ENCODE measurements at places on chromosomes 5 and 9. TPM values are rescaled to one million over a fixed set of nuclear protein-coding genes. Genes with fewer than 3 reads are reported as not detected.

- no peak for DNase-seq
These were observed 34.1 kb upstream of the PCA3 start for GRCh38 chr9:76729980-76730737.

- DNase-seq, result peak; percentile 67
These were observed 136.9 kb downstream of the UGCG start for GRCh38 chr9:112033237-112034215.

DNA sequence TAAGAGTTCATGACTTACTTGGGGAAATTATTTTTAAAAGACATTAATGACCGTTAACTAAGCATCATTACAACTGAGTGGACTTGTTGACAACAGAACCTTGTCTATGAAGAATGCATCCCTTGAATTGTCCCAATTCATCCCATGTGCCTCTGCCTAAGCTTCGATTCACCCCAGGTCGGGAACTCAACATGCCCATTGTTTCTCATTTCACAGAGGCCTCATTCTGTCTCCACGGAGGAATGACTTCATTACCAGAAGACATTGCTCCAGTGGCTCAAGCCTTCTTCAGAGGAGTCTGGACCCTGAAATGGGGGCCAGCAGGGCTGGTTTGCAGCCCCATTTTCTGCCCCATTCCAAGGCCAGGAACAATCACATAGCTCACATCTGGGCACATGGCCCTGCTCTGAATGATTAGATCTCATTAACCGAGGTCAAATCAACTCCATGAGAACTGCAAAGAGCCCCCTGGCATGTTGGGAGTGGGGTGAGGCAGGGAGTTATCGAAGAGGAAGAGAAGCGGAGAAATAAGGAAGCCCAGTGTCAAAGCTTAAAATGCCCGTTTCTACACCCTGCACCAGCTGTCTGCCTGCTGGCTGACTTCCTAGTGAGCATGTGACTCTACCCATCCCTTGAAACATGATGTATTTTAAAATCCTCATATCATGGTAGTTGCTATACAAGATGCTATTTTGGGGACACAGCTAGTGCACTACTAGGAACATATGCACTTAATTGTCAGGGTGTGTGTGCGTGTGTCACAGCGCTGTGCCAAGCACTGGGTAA lies 137.3 kb downstream of the LHFPL2 start:
- no peak for DNase-seq

DNA sequence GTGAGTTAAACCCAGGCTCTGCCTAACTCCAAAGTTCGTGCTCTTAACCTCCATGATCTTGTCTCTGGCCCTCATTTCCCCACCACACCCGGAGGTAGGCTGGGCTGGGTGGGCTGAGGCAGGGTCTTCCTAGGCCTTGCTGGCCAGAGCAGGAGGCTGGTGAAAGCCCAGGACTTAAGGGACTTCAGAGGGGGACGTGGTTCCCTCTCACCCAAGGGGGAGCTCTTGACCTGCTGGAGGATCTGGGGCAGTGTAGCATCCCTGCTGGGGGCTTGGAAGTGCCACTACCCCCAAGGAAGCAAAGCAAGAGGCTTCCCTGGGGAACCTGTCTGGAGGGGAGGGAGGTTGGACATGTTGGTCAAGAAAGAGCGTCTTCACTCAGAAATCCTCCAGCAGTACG lies 14.7 kb downstream of the PITX1 start:
- peak; percentile 18 for DNase-seq

DNA sequence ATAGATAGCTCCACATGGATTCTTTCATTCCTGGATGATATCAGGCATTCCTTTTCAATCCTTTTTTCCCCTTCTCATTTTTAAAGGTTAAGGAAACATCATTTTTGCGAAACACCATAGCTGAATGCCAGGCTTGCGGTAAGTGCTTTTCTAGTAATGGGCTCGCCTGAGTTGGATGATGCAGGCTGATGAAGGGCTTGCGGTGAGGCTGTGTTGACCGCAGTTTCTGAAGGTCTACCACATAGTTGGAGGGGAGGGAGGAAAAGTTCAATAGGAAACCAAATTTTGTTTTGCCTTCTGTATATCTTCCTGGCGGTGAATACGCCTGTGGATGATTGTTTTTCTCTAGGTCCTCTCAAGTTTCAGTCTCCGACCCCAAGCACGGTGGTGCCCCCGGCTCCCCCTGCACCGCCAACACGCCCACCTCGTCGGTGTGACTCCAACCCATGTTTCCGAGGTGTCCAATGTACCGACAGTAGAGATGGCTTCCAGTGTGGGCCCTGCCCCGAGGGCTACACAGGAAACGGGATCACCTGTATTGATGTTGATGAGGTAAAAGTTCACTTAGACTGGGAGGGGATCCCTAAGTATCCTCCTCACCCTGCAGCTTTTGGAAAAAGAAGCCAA lies 24.3 kb downstream of the THBS4 start:
- DNase-seq, result no peak

DNA sequence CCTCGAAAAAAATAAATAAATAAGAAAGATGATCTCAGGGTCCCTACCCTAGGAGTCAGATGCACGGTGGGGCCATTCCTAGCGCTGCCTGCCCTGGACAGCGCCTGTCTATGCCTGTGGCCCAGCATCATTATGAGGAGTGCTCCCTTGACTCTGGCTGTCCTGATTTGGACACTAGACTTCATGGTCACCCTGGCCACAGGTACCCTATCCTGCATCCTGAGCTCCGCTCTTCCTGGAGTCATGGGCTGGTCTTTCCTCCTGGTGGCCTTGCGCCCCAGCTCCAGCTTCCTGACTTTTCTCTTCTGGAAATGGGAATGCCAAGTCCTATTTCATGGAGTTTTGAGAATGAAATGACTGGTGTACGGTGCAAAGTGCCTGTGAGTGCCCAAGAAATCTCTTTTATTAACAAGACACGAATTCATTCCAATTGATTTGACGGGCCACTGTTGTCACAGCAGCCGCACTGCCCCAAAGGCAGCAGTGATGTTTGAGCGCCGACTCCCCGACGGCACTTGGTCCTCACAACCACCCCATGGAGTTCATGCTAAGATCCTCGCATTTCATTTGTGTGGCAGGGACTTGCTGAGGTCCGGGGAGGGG lies 564 bp upstream of the AIF1L start:
- no peak for DNase-seq

- DNase-seq, result no peak
These were observed 80.8 kb downstream of the ARRDC3 start for GRCh38 chr5:91302305-91302704.

DNA sequence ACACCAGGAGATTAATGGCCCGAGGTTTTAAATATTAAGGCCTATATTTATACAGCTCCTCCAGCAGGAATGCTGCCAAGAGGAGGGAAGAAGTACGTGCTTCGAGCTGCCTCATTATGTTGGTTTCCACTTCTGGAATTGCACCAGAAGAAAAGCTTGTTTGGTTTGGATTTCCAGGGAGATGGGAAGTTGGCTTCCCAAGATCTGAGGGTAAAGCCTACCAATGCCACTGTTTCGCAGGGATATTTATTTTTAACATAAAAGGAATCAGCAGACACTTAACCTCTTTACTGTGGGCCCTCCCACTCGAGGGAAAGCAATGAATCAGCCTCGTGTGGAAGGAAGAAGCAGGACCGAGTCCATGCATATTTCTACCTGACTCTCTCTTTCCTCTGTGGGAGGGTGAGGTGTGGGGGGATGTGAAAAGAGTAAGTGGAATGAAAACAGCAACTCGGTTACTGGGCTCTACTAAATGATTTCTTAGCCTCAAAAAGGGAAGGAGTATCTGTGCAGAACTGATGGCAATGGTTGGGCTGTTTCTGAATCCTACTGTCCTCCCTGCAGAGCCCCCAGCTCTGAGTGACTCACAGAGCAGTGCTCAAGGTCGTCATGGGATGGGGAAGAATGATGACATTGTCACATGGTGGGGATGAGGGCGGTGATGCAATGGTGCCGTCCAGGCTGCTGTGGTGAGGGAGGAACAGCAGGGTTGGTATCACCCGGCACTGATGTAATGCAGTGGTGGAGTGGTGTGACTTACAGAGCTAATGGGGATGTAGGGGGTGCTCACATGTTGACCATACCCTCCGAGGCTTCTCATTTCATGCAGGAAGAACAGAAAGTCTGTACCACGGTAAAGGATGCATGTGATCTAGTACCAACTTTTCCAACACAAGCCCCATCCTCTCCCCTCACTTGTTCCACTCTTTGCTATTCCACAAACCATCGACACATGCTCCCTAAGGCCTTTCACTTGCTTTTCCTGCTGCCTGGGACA lies 215.0 kb upstream of the PANK3 start:
- no peak for DNase-seq

DNA sequence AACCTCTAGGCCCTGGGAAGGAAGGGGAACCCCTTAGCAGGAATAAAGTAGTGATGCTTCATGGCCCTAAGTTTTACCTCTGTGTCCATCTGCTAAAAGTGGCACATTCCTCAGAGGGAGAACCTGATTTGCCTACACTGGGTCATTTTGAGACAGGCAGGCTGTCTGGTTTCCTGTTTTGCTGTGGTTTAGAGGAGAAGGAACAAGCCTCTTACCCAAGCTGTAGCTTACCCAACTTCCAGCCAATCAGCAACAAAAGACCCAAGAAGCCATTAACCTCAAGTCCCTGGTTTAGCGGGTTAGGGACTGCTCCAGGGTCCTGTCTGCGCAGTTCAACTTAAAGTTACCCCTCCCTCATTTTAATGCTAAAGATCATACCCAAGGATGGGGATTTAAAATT lies 411.0 kb downstream of the MAT2B start:
- no peak for DNase-seq

The ELP1 gene
- total RNA-seq, result 13.8 TPM

DNA sequence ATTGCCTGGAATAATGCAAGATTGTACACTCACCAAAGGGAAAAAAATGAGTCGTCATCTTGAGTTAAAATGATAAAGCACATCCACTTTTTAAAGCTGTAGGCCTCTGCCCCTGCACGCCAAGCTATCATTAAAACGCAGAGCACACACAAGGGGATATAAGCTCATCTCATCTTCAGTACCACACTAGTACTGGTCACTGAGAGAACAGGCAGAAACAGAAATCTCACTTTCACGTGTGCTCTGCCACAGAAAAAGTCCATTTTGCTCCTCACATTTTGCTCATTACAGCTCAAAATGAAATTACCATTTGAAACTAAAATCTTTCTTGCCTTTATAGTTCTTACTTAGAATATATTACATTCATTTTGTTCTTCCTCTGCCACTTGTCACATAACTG lies 99.2 kb upstream of the SLC30A5 start:
- DNase-seq, result no peak

The ATP10B gene
- 0.51 TPM for total RNA-seq

- DNase-seq, result peak; percentile 60
These were observed 37.3 kb downstream of the STK10 start for GRCh38 chr5:172150514-172151425.

DNA sequence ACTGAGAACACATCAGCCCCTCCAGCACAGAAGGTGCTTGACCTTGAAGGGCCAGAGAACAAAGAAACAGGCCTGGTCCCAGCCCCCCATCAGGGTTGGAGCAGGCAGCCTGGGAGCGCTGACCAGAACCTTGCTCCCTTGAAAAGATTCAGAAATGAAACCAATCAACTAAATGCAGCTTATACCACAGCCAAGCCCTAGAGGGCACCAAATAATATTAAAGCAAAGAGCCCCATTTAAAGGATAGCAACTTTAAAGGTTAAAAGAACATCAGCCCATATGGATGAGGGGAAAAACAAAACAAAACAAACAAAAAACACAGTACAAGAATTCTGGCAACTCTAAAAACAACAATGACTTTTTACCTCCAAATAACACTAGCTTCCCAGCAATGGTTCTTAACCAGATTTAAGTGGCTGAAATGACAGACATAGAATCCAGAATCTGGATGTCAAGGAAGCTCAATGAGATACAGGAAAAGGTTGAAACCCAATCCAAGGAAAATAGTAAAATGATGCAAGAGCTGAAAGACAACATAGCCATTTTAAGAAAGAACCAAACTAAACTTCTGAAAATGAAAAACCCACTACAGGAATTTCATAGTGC lies 471.9 kb downstream of the MTRR start:
- no peak for DNase-seq

The BARHL1 gene
- not detected for total RNA-seq

- no peak for DNase-seq
These were observed 58.1 kb downstream of the PTCH1 start for GRCh38 chr9:95458666-95459065.

DNA sequence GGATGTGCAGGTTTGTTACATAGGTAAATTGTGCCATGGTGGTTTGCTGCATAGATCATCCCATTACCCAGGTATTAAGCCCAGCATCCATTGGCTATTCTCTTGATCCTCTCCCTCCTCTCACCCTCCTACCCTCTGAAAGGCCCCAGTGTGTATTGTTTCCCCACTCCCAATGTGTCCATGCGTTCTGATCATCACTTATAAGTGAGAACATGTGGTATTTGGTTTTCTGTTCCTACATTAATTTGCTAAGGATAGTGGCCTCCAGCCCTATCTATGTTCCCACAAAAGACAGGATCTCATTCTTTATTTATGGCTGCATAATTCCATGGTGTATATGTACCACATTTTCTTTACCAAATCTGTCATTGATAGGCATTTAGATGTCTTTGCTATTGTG lies 243.3 kb upstream of the PDE4D start:
- no peak for DNase-seq

DNA sequence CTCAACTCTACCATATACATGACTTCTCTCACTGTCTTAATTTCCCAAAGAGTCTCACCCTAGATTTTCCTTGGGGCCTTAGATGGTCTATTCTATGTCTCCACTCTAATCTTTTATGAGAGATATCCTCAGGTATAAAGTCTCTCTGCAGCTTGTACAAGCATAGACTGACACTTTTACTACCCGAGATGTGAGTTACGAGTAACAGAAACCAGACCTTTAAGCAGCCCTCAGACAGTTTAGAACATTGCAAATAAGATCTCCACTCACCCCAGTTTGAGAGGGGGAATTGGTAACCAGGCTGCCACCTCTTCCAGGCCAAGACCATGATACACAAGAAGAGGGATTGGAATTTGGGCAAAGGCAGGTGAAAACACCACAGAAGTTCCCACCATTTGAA lies 542.5 kb downstream of the TLE4 start:
- DNase-seq, result no peak

- DNase-seq, result no peak
These were observed 185.7 kb downstream of the GAPVD1 start for GRCh38 chr9:125447202-125447802.

- peak; percentile 85 for DNase-seq
These were observed 5.2 kb downstream of the SURF4 start for GRCh38 chr9:133370685-133371084.

The CYSRT1 gene
- 0.81 TPM for total RNA-seq

The AFAP1L1 gene
- 6.6 TPM for total RNA-seq

DNA sequence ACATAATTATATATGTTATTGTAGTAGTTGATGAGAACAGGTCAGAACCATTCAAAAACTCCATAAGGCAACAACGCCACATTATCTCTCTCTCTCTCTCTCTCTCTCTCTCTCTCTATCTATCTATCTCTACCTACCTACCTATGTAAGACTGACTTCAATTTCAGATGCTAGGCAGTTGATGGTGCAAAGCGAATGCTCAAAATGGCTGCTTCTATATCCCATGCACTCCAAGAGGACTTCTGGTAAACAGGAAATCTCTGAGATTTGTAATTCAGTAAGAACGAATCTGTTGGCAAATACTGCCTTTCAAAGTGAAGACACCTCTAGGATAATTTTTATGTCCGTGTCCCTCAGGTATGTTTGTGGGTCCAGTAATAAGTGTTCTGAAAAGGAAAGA lies 43.7 kb downstream of the MEF2C start:
- DNase-seq, result no peak

- DNase-seq, result no peak
These were observed 66.4 kb upstream of the ALDH1B1 start for GRCh38 chr9:38326122-38326521.

The MCC gene
- 25.6 TPM for total RNA-seq

The SPINK6 gene
- not detected for total RNA-seq

The COL23A1 gene
- total RNA-seq, result 1.2 TPM

The F2RL1 gene
- 10.6 TPM for total RNA-seq
